ENCODE measurements at places on chromosomes 2 and 18. TPM values are rescaled to one million over a fixed set of nuclear protein-coding genes. Genes with fewer than 3 reads are reported as not detected.

DNA sequence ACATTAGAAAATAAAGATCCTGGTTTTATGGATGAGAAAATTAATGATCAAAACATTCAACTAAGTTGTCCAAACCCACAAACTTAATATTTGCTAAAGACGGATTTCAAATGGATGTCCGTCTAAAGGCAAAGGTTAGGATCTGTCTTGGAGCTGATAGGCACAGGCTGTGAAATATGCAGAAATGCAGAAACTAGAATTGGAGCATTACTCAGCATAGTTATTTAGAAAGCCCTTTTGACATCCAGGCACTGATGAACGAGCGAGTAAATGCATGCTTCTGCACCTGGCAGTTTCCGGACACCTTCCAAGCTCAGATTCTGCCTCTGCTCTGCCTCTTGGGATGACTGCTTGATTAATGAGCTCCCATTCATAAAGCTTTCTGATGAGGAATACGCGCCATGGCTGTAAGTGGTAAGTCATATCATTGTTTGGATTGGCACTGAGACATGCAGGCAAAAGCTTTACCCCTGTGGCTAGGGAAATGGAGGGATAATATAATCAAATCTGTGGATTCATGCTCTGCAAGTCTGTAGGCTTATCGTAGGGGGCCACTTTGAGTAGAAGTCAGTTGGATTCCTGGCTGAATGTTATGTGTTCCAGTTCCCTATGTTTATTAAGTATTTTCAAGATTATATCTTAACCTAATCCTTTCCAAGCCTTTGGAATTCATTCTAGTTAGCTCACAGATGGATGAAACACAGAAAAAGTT, 2176.3 kb upstream of the CELF4 start:
- DNase-seq, result no peak

- DNase-seq, result no peak
Observed at GRCh38 chr2:159439421-159439820, 152.9 kb upstream of the WDSUB1 start.

- DNase-seq, result no peak
Observed at GRCh38 chr2:241637795-241638660, 535 bp downstream of the ATG4B start.

DNA sequence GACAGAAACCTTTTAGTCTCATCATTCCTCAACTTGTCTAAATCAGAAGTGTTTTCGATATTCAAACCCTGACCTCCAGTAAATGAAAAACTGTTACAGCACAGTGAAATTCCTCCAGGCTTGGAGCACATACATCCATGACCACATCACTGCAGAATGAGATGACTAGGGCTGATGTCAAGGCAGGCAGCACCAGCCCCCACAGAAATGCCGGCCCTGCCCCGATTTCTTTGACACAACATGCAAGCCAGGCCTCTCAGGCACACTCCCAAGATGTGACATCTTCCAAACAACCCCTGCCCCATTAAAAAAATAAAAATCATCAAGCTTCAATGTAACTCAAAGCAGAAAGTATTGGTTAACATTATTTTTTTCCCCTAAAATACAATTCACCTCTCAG, 103.3 kb downstream of the CTAGE1 start:
- no peak for DNase-seq

Gene CRACDL
- 0.24 TPM for total RNA-seq

Gene ZDBF2
- total RNA-seq, result 10.1 TPM

Measured in H7 (cell line).